ENCODE measurements at places on chromosomes 4 and X.
A peak's percentile ranks its signal among the peaks of the same experiment; 100 is the strongest.

GRCh38 chrX:103882999-103883398, 50.9 kb upstream of the RAB9B start:
- no peak overlapping the region for H3K27ac ChIP-seq
- no peak overlapping the region for H3K4me3 ChIP-seq
- H3K36me3 ChIP-seq: no peaks in the 10 kb centered on the region
- no peak for DNase-seq

DNA sequence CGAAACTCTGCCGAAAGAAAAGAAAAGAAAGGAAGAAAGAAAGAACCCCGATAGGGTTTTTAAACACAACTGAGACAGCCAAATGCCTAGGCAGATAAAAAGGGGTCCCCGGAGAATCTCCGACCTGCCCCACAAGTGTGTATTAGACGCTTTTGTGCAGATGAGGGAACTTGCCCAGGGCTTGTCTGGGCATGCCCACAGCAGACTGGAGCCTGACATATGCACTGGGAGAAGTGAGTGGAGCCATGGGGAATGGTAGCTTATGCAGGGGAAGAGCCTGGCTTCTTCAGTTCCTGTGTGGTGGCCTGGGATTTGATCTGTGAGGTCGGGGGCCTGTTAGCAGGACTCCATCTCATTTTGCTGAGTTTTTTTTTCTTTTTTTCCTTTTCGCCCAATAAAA, 199.0 kb downstream of the GPC3 start:
- DNase-seq: no peak
- H3K4me1 ChIP-seq: no peaks in the 10 kb centered on the region
- H3K4me3 ChIP-seq: no peak overlapping the region
- H3K36me3 ChIP-seq: no peaks in the 10 kb centered on the region
- no peak overlapping the region for H3K27ac ChIP-seq

DNA sequence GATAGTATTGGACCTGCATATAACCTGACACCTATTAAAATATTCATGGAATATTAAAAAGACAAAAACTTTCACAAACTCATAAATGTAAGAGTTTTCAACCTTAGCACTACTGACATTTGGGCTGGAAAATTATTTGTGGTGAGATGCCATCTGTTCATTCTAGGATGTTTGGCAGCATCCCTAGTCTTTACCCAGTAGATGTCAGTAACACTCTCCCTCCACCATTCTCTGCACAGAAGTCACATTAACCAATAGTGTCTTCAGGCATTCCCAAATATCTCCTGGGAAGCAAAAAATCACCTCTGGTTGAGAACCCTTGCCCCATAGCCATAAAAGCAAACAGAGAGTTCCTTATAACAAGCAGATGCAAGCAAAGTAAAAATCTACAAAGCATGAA, 41.4 kb upstream of the NDST4 start:
- H3K27ac ChIP-seq: no peak overlapping the region
- no peak overlapping the region for H3K4me3 ChIP-seq
- H3K36me3 ChIP-seq: no peaks in the 10 kb centered on the region
- H3K27me3 ChIP-seq: no peaks in the 10 kb centered on the region
- DNase-seq: peak; percentile 79
- no peaks in the 10 kb centered on the region for H3K4me1 ChIP-seq

GRCh38 chr4:145090380-145090779, 7.6 kb downstream of the ANAPC10 start:
- no peaks in the 10 kb centered on the region for H3K27me3 ChIP-seq
- H3K36me3 ChIP-seq: no peaks in the 10 kb centered on the region
- no peak for DNase-seq
- no peak overlapping the region for H3K27ac ChIP-seq
- H3K4me1 ChIP-seq: no peaks in the 10 kb centered on the region
- no peak overlapping the region for H3K4me3 ChIP-seq

DNA sequence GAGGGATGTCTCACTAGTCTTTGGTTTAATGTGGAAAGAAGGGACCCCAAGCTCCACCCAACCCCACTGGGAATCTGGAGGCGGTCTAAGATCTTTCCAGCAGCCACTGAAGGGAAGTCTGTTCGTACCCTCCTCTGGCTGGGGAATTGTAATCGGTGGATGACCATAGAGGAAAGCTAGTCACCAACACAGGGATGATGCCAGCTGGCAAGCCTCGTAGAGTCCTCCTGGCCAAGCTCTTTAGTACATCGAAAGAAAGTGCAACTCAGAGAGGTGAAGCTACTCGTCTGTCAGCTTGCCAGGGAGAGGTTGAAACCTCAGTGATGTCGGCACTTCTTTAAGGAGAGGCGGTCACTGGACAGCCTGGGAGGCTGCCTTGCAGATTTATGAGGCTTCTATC, 58.7 kb downstream of the MAMLD1 start:
- H3K27me3 ChIP-seq: no peaks in the 10 kb centered on the region
- no peaks in the 10 kb centered on the region for H3K4me1 ChIP-seq
- H3K4me3 ChIP-seq: no peak overlapping the region
- no peak for DNase-seq

DNA sequence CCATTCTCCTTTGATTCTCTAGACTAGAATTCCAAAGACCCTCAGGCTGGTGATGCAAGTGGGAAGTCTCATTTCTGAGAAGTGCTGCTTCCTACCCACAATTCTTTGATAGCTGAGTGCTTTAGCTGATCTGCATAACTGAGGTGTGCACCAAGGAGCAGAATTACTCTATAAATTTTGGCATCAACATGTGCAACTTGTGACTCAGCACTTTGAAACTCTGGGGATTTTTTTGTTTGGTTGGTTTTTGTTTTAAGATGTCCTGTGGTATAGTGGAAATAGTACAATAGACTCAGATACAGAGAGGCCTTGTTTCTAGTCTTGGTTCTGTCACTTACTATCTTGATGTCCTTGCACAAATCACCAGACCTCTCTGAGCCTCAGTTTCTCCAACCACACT, 148.4 kb downstream of the AR start:
- no peak overlapping the region for H3K27ac ChIP-seq
- DNase-seq: no peak
- H3K4me1 ChIP-seq: no peaks in the 10 kb centered on the region

- H3K4me1 ChIP-seq: peaks cover 1% of the 10 kb centered on the region
- DNase-seq: no peak
- no peak overlapping the region for H3K4me3 ChIP-seq
- no peaks in the 10 kb centered on the region for H3K36me3 ChIP-seq
- no peaks in the 10 kb centered on the region for H3K27me3 ChIP-seq
- no peak overlapping the region for H3K27ac ChIP-seq
Measured at GRCh38 chrX:107674480-107675364, 46.4 kb downstream of the PRPS1 start.

DNA sequence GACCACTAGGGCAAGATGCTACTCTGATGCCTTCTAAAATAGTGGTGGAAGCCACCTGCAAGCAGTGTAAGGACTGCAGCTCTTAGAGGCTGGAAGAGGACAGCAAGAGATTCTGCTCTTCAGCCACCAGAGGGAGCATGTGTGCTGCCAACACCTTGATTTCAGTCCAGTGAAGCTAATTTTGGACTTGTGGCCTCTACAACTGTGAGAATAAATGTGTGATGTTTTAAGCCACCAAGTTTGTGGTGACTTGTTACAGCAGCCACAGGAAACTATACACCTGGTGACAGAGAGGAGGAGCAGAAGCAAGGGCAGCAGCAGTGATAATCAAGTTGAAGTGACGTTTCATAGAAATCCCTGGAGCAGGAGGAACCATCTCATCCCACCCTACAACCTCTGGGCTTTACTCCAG, 55.9 kb downstream of the FGFBP1 start:
- H3K27ac ChIP-seq: no peak overlapping the region
- peak; percentile 90 for DNase-seq
- no peaks in the 10 kb centered on the region for H3K36me3 ChIP-seq
- no peaks in the 10 kb centered on the region for H3K27me3 ChIP-seq
- no peak overlapping the region for H3K4me3 ChIP-seq

GRCh38 chr4:157908031-157908430, 264.8 kb downstream of the GASK1B start:
- H3K36me3 ChIP-seq: no peaks in the 10 kb centered on the region
- no peaks in the 10 kb centered on the region for H3K27me3 ChIP-seq

DNA sequence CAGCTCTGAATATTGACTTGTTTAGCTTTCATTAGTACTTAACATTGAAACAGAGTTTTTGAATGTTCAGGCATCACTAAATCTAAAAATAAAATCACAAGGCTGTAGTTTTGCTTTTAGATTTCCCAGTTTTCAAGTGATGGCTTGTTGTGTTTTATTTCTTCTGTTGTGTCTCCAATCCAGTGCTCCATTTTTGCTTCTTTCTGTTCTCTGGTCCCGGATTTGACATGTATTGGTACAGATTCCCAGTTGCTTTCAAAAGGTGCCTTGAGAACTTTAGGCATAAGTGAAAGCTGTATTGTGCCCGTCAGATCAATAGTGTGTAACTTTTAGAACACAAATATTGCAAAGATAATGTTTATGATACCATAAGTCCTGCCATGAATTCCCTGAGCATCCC, 53.2 kb downstream of the ARHGAP10 start:
- no peaks in the 10 kb centered on the region for H3K27me3 ChIP-seq
- peaks cover 8% of the 10 kb centered on the region for H3K4me1 ChIP-seq
- no peak overlapping the region for H3K4me3 ChIP-seq
- no peak for DNase-seq
- no peak overlapping the region for H3K27ac ChIP-seq
- H3K36me3 ChIP-seq: no peaks in the 10 kb centered on the region

DNA sequence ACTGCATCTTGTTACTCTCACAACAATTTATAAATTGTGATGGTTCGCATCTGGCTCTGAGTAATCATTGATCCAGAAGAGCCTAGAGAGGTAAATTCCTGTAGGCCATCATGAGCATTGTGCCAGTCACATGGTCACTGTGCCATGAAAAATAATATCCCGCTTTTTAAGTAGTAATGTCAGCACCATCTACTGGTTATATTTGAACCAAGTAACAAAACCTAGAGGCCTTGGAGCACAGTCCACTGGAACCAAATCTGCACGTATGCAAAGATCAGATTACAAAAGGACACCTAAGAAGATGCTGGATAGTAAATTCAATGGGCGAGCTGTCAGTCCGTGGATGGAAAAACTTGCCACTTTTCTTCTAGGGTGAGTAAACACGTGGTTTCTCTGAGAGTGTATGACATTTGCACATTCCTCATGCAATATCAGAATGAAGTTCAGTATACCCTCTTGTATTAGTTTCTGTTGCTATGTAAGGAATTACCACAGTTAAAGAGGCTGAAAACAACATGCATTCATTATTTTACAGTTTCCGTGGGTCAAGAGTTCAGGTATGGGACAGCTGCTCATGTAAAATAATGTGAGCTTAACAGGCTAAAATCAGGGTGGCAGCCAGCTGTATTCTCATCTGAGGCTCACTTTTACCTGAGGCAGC, 26.8 kb downstream of the FAM114A1 start:
- no peak overlapping the region for H3K27ac ChIP-seq
- no peak for DNase-seq
- H3K4me1 ChIP-seq: no peaks in the 10 kb centered on the region
- H3K36me3 ChIP-seq: no peaks in the 10 kb centered on the region
- no peak overlapping the region for H3K4me3 ChIP-seq
